Ovary (tissue), 10 donors: ENCODE measurements at places on chromosomes 16 and 17. TPM values are rescaled to one million over a fixed set of nuclear protein-coding genes. Genes with fewer than 3 reads are reported as not detected.

FBXW10 gene
- not detected for total RNA-seq

CLDN6 gene
- not detected for total RNA-seq

DNA sequence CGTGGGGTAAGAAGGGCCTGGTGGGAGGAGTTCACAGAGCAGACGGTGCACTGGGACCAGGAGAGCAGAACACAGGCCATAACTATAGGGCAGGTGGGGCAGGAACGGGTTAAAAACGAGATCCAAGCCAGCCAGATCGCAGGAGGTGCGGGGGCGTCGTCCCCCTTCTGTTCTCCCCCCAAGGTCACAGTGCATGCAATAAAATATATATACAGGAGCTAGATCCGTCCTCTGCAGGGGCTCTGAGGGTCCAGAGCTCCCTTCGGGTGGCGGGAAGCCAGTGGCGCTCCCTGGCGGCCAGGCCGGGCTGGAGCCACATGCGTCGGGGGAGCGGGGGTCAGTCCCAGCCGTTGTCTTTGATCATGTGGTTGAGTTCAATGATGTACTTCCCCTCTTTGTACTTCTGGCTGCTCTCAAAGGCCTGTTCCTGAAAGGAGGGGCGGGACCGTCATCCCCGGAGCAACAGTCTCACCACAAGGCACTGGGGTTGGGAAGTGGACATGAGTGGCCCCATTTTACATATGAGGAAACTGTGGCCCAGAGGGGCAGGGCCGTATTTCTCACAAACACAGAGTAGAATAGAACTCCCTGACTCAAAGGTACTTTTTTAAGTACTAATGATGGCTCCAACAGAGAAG is 768 bp upstream of the TBX6 start:
- peak; percentile 74 for DNase-seq

GSPT1 gene
- total RNA-seq: 78.1 TPM

GRCh38 chr16:31474173-31474714 is 2.3 kb downstream of the TGFB1I1 start:
- no peak for DNase-seq

- DNase-seq: peak; percentile 76
Measured at GRCh38 chr16:67326472-67327309, at the start of the genes KCTD19 and LRRC36. KCTD19 (minus strand) TSS chr16:67326741; CDS start chr16:67326707, 34 bp downstream. LRRC36 (plus strand) TSS chr16:67326815; CDS start chr16:67326863, 48 bp downstream.
